Foreskin keratinocyte (primary cell): ENCODE measurements at places on chromosomes 2 and 18. TPM values are rescaled to one million over a fixed set of nuclear protein-coding genes. Genes with fewer than 3 reads are reported as not detected.

COLEC12 gene
- total RNA-seq: not detected in 2 replicates

PLCL1 gene
- not detected in 2 replicates for total RNA-seq

TRIP12 gene
- 176 and 196 TPM in 2 replicates for total RNA-seq

RNF152 gene
- 13.1 and 14.4 TPM in 2 replicates for total RNA-seq

ABCG8 gene
- total RNA-seq: not detected in 2 replicates

CCDC85A gene
- total RNA-seq: 0.03 and 0.04 TPM in 2 replicates

UGT1A3 gene
- 0.14 and 0.88 TPM in 2 replicates for total RNA-seq

RAPGEF4 gene
- total RNA-seq: 1.1 and 1.3 TPM in 2 replicates

CDC42EP3 gene
- total RNA-seq: 32.3 and 46.4 TPM in 2 replicates

CASP10 gene
- 6.1 and 6.5 TPM in 2 replicates for total RNA-seq
